Adrenal gland (tissue), 19 donors: ENCODE measurements at places on chromosomes 12 and 14.
A peak's percentile ranks its signal among the peaks of the same experiment; 100 is the strongest.

DNA sequence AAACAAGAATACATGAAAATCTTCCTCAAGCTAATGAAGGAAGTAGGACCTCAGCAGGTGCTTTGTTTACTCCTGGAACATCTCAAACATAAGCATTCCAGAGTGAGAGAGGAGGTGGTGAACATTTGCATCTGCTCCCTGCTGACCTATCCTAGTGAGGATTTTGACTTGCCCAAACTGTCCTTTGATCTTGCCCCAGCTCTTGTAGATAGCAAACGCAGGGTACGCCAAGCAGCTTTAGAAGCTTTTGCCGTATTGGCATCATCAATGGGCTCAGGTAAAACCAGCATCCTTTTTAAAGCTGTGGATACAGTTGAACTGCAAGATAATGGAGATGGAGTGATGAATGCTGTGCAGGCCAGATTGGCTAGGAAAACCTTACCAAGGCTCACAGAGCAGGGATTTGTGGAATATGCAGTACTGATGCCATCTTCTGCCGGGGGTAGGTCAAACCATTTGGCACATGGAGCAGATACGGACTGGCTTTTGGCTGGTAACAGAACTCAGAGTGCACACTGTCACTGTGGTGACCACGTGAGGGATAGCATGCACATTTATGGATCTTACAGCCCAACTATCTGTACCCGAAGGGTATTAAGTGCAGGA is 1.9 kb downstream of the TOGARAM1 start:
- DNase-seq: peak; percentile 23

- no peak for DNase-seq
These were observed 5.9 kb downstream of the PSMB5 start for GRCh38 chr14:23028799-23029198.

GRCh38 chr12:109446869-109447268 is 30.2 kb downstream of the KCTD10 start:
- no peak for DNase-seq

DNA sequence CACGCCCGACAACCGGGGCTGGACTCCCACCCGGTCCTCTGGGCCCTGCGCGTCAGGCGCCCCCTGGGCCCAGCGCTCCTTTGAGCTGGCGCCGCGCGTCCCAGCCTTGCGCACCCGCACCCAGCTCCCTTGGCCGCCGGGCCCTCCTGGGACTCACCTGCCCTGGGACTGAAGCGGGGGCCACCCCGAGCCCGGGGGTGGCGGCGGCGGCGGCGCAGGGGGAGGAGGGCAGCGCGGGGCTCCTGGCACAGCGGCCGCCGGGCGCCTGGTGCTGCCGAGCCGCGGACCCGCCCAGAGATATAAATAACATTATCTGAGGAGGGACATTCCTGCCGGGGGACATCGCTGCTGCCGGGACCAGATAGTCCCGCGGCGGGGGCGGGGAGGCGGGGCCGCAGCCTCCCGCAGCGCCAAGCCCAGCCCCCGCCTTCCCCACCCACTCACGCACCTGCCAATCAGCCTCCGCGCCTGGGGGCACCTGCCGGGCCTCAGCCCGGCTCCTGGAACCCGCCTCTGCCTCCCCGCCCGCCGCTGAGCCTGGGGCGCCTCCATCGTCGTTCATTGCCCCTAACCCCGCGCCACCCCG is at the start of gene SPTB:
Gene SPTB (minus strand): TSS at position 273 of the 586 bp plus-strand sequence. CDS start 56,813 bp downstream, outside the sequence.
- peak; percentile 71 for DNase-seq

DNA sequence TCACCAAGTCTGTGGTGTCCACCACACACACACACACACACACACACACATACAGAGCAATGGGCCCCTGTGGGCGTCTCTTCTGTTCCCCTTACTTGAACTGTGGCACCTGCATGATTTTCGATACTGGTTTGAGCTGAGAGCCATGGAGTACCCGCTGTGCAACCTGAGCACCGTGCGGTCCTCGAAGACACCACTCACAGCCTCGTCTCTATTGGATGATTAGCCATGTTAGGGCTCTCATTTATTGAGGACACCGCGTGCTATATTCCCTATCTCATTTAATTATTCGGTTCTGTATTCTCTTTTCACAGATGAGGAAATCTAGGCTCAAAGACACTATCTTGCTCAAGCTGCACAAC is 623 bp upstream of the C14orf132 start:
- DNase-seq: no peak

GRCh38 chr14:95651821-95652583 is 34.2 kb upstream of the TCL1B start:
- DNase-seq: no peak

GRCh38 chr12:45907955-45908354 is 82.4 kb downstream of the SCAF11 start:
- no peak for DNase-seq
